Heart right ventricle (tissue), 16 donors: ENCODE measurements at places on chromosomes 6 and 20. TPM values are rescaled to one million over a fixed set of nuclear protein-coding genes. Genes with fewer than 3 reads are reported as not detected.

The SMPD2 gene
- 3.3 TPM for total RNA-seq

The GRM1 gene
- total RNA-seq = 5.0 TPM

GRCh38 chr6:25612666-25613065 lies 39.3 kb upstream of the SCGN start:
- no peak for DNase-seq

- peak; percentile 93 for DNase-seq
These were observed 1.2 kb downstream of the SLC2A4RG start for GRCh38 chr20:63740627-63741353.

GRCh38 chr6:129959358-129959930 lies 58.9 kb upstream of the L3MBTL3 start:
- DNase-seq = no peak
